AG04449 (cell line): ENCODE measurements at places on chromosomes 7 and 10.

DNA sequence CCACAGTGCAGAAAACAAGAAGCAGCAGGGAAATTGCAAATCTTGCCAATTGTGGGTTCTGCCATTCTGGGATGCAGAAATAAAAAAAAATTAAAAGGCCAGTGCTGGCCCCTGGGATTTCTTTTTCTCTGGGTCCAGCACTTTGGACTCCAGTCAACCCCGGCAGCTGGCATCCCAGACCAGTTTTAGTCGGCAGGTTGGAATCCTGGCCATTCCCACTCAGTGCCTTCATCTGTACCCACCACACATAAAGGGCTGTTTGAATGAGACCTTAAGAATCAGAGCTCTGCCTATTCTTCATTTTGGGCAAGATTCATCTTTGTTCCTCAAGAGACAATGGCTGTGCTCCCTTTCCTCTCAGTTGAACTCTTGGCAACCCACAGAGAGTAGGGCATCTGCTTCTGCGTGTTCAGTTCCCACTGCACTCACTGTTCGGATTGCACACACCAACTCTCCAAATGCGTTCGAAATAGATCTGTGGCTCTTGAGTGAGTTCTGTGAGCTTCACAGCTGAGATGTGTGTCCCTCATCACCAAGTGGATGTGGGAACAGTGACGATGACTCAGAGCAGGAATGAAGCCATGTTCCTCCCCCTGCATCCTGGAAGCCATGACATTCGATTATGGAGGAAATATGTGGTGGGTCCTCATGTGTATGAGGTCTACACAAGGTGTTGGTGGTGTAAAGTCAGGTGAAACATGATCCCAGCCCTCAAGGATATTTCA is 63.0 kb upstream of the EGFR start:
- DNase-seq = no peak

- no peak for DNase-seq
These were observed 129.2 kb downstream of the CUL2 start for GRCh38 chr10:34960983-34961382.

- DNase-seq = no peak
These were observed 2.9 kb downstream of the LRGUK start for GRCh38 chr7:134129856-134130523.

GRCh38 chr10:28996947-28997551 is 291.8 kb upstream of the LYZL1 start:
- DNase-seq = no peak

- DNase-seq = no peak
These were observed 68.1 kb downstream of the DGKB start for GRCh38 chr7:14834456-14834855.

GRCh38 chr7:98840096-98840495 is 29.7 kb downstream of the TMEM130 start:
- no peak for DNase-seq

- DNase-seq = no peak
These were observed 29.8 kb downstream of the CALCR start for GRCh38 chr7:93544691-93545090.

GRCh38 chr10:89601728-89602361 is 43.2 kb downstream of the PANK1 start:
- DNase-seq = no peak

DNA sequence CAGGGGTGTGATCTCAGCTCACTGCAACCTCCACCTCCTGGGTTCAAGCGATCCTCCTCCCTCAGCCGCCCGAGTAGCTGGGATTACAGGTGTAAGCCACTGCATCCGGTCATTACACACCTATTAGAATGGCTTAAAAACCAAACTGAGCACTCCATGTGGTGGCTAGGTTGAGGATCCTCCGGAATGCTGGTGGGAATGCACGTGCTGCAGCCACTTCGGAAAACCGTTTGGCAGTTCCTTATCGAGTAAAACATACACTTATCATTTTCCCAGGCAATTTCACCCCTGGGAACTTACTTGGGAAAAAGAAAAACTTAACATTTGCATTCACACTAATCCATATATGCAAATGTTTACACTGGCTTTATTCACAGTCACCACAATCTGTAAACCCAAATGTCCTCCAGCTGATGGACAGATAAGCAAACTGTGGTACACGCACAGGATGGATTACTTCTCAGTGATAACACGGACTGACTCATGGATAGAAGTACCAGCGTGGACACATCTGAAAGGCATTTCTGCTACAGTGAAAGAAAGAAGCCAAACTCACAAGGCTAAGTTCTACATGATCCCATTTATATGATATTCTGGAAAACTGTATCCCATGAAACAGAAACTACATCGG is 20.4 kb downstream of the RFC2 start:
- peak; percentile 33 for DNase-seq

DNA sequence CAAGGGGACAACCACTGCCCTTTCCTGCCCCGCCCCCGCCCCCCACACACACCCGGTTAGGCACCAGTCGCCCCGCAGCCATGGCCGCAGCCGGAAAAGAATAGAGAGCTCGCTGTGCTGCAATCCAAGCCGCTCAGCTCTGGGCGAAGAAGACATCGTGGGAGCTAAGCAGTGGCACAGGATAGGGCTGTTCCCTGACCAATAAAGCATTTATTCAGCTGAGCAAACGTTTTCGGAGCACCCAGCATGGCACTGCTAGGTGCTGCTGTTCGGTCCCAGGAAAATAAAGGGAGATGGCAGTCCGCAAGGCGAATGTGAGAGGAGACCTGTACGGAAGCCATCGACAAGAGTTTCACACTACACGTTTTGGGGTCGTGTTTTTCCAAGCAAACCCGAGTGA is 18.3 kb downstream of the SKIDA1 start:
- DNase-seq = no peak

DNA sequence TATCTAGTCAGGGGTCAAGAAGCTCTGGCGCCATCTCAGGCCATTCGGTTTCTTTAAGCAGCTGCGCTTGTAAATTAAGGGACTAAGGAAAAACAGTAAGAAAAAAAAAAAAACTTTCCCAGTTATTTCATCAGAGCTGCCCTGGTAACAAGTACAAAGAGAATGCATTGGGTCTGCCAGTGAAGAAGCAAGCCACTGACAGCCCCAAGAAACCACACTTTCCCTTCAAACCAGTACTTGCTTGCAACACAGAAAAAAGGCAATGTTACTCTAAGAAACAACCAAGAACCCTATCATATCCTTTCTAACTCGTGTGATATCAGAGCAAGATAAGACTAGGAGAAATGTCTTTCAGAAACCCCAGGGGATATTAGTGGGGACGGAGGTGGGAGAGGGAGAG is 40.6 kb upstream of the AOAH start:
- no peak for DNase-seq

GRCh38 chr10:68156373-68157185 is 47.3 kb downstream of the MYPN start:
- no peak for DNase-seq

- DNase-seq = no peak
These were observed 77.9 kb downstream of the TMEM178B start for GRCh38 chr7:141151746-141152145.

- no peak for DNase-seq
These were observed at the start of gene RBP4 for GRCh38 chr10:93601146-93601773. Gene RBP4, minus strand, starts transcription at chr10:93601235. Its CDS starts 207 bp downstream, at chr10:93601028.

DNA sequence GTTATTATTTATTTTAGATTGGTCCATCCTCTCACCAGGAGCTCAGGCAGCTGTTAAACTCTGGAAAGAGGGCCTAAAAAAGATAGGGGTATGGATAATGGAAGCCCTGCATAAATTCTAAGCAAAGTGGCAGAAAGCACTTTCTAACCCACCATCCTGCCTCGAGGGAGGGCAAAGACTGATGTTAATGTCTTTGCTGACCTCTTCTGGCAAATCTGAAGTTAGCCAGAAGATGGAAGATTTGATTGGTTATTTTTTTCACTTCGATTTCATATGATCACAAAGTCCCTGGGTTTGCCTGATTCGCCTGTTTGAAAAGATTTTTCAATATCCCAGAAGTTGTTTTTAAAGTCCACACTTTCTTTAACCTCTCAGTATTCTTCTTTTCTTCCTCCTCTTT is 24.8 kb downstream of the OR9A2 start:
- DNase-seq = no peak

- DNase-seq = no peak
These were observed 427.1 kb downstream of the GPAM start for GRCh38 chr10:111756217-111757061.

- no peak for DNase-seq
These were observed 15.8 kb downstream of the AP5Z1 start for GRCh38 chr7:4791101-4791737.

GRCh38 chr10:107856047-107856315 is 691.5 kb upstream of the SORCS1 start:
- DNase-seq = no peak

- DNase-seq = no peak
These were observed 19.2 kb downstream of the PSAP start for GRCh38 chr10:71831646-71832552.

- DNase-seq = no peak
These were observed 30.3 kb downstream of the TFPI2 start for GRCh38 chr7:93860261-93860660.

GRCh38 chr10:43221419-43222209 is 45.3 kb downstream of the RASGEF1A start:
- no peak for DNase-seq

DNA sequence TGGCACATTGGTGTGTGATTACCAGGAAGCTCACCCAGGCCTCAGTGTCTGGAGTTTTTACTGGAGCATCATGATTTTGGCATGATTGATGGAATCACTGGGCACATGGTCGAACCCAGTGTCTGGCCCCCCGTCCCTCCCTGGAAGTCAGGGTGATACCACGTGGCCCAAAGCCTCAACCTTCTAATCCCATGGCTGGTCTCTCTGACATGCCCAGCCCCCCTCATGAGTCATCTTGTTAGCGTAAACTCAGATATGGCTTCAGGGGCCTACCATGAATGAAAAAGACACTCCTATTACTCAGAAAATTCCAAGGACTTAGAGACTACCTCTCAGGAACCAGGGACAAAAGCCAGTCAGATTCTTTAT is 109.3 kb downstream of the GRK5 start:
- peak; percentile 42 for DNase-seq

DNA sequence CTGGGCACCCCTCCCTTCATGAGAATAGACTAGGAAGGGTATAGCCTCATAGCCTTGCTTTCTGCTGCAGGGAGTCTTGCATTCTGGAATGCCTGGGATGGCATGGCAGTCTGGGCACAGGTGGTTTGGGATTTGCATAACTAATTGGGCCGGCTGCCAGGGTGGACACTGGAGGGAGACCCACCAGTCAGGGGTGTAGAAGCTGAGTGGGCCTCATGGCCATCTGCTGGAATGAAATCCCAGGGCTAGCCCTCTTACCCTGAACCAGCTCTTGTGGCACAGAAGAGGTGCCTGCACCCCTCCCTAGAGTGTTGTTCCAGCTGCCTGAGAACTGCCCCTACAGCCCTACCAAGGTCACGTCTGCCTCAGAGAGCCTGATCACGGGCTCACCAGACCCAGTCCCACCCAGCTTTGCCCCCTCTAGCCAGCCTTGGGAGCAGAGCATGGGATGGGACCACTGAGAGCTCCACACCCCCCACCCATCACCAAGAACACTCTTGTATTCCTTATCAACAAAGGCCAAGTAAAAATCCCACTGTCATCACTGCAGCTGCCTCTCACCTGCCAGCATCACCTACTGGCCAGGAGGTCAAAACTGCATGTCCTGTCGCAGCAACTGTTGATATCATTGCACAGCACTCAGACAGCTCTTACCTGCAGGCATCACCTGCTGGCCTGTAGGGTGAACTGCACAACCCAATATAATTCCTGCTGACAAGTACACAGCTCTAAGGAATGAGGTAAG is 148.9 kb downstream of the ZEB1 start:
- DNase-seq = no peak

GRCh38 chr7:51619880-51620279 is 303.3 kb upstream of the COBL start:
- DNase-seq = no peak

- DNase-seq = no peak
These were observed at the start of gene MGAM2 for GRCh38 chr7:142111499-142111898. Gene MGAM2, plus strand, starts transcription at chr7:142111718. Its CDS starts 5,156 bp downstream, at chr7:142116874.

- DNase-seq = no peak
These were observed 593.3 kb downstream of the PTPRN2 start for GRCh38 chr7:157994319-157994718.

DNA sequence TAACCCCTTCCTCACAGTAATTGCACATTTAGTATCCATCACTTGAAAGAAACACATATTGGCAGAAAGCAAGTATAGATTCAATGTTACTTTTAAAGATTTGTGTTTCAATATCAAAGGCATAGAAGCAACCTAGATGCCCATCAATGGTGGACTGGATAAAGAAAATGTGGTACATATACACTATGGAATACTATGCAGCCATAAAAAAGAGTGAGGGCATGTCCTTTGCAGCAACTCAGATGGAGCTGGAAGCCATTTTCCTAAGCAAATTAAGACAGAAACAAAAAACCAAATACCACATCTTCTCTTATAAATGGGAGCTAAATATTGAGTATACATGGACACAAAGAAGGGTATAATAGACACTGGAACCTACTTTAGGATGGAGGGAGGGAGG is 3.6 kb downstream of the OR6V1 start:
- DNase-seq = no peak

- no peak for DNase-seq
These were observed 133.0 kb upstream of the FAM20C start for GRCh38 chr7:59079-60016.

DNA sequence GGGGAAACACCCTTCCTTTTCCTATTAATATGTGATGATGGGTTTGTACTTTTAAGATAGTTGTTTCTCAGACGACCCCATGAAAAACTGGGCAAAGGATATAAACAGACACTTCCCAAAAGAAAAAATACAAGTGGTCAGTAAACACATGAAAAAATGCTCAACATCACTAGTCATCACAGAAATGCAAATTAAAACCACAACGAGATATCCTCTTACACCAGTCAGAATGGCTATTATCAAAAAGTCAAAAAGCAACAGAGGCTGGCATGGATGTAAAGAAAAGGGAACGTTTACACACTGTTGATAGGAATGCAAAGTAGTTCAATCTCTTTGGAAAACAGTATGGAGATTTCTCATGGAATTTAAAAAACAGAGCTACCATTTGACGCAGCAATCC is 111.4 kb upstream of the ZEB1 start:
- DNase-seq = no peak
